ENCODE measurements at places on chromosomes 11 and 22. TPM values are rescaled to one million over a fixed set of nuclear protein-coding genes. Genes with fewer than 3 reads are reported as not detected.

LRRC74B gene
- not detected for total RNA-seq

POLA2 gene
- 2.2 TPM for total RNA-seq

GPR137 gene
- total RNA-seq = 6.4 TPM

APOBEC3H gene
- 1.5 TPM for total RNA-seq

POGLUT3 gene
- 8.5 TPM for total RNA-seq

CD3G gene
- not detected for total RNA-seq

POU2AF1 gene
- total RNA-seq = not detected

FGF4 gene
- total RNA-seq = not detected

ART1 gene
- total RNA-seq = not detected

DENND6B gene
- total RNA-seq = 1.7 TPM

CDC45 gene
- total RNA-seq = 1.1 TPM

FAM227A gene
- 0.48 TPM for total RNA-seq

FIBIN gene
- 4.3 TPM for total RNA-seq

MYEOV gene
- total RNA-seq = under 0.01 TPM

TMPRSS13 gene
- total RNA-seq = 1.7 TPM

FAM180B gene
- not detected for total RNA-seq

FCHSD2 gene
- 6.8 TPM for total RNA-seq

CD6 gene
- total RNA-seq = under 0.01 TPM

RTN4R gene
- 4.9 TPM for total RNA-seq

C11orf86 gene
- not detected for total RNA-seq

KIRREL3 gene
- total RNA-seq = not detected

CDCA5 gene
- total RNA-seq = 0.43 TPM

MMP27 gene
- not detected for total RNA-seq

APBB1 gene
- total RNA-seq = 5.3 TPM

Data from tracheal epithelial cell (primary cell).